ENCODE measurements at places on chromosomes 12 and 14.

DNA sequence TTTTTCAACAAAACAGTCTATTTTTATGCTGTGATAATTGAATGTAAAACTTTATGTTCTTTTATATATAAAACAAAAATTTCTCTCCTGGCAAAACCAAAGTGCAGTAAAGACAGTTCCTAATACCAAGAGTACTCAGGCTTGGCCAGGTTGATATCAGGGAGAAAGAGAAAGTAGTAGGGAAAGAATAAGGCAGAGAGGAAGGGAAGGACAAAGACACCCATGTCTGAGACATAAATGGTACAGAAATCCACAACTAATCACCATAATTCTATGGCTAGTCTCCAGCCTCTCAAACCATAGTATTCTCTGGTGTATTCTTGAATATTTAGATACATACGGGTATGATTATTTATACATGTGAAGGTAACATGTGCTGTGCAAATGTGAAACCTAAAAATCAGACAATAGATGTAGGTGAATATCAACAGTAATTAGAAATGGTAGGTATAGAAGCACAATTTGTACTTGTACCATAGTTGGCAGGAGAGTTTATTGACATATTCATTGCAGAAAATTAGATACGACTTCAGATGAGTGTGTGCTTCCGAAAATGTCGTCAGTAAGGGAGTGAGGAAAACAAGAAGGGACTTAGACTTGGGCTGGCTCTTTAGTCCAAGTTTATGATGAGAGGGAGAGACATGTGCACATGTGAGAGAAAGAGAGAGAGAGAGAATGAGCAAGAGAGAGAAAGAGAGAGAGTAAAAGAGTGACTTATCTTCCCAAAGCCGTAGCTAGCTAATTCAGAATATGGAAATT is 230.8 kb upstream of the NPAS3 start:
- DNase-seq = no peak

- DNase-seq = no peak
Measured at GRCh38 chr12:131011165-131012079, 57.7 kb downstream of the ADGRD1 start.

DNA sequence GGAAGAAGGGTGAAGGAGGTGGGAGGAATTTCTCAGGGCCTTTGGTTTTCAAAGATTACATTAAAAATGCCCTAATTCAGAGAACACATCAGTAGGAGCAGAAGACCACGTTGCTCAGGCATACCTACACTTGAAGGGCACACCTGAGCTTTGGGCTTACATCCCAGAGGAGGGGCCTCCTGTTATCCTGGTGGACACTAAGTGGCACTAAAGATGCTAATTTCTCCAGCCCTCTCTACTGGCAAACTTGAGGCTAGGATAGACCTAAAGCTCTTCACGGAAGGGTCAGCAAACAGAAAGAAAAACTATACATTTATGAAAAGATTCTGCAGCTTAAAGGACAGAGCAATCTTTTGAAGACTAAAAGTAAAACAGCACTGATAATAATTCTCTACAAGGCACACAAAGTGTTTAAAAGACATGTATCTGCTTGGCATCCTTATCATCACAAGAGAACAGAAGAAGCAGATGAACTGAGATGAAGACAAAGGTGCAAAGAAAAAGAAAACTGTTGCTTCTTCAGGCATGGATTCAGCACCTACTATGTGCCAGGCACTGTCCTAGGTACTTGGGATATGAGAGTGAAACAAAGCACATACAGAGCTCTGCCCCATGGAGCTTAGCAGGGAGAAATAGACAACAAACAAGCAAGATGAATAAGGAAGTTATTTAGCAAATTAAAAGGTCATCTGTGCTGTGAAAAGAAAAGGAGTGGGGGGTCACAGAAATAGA is 137.5 kb downstream of the NUAK1 start:
- no peak for DNase-seq

- no peak for DNase-seq
Measured at GRCh38 chr14:95536036-95536593, 1.3 kb downstream of the GLRX5 start.

- DNase-seq = no peak
Measured at GRCh38 chr12:3045989-3046388, 31.2 kb upstream of the TSPAN9 start.

- no peak for DNase-seq
Measured at GRCh38 chr14:99668307-99669295, 15.5 kb upstream of the CYP46A1 start.

GRCh38 chr12:68497702-68498101 is 113.0 kb upstream of the RAP1B start:
- no peak for DNase-seq

DNA sequence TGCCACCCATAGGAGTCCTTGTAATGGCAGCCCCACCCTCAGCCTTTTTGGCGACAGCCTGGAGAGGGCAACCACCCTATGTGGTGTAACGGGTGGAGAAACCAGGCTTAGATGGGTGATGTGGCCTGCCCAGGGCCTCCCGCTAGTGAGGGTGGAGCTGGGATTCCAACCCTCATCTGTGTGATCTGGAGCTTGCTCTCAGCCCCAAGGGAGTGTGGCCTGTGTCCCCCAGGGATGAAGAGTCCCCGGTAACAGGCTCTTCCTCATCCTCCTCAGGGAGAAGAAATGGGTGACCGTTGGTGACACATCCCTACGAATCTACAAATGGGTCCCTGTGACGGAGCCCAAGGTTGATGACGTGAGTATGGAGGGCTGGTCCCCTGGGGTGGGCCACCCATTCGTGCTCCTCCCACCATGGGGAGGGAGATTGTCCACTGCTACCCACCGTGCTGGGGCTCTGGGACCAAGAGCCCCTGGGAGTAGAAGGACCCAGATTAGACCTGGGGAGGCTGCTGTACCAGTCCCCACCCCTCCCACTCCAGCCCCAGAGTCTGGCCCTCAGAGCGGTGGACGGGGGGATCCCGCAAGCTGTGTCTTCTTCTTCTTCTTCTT is 8.8 kb downstream of the BCL7A start:
- DNase-seq = no peak

DNA sequence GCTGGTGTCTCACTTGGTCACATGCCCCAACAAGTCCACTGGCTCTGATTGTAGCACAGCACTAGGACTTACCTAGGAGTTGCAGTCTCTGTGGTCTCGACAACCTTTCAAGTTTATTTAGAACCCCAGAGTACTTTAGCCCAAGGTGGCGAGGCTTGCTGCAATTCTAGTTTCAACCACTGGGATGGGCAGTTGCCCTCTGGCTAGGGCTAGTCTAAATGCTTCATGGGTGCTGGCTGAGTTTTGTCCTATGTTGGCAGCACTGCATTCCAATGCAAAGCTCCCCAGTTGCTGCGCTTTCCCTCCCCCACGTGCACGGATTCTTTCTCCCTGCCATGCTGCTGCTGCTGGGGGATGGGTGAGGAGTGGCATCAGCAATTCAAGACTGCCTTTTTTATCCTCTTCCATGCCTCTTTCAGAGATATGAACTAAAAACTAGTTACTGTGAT is 207.9 kb downstream of the SYNE2 start:
- no peak for DNase-seq

DNA sequence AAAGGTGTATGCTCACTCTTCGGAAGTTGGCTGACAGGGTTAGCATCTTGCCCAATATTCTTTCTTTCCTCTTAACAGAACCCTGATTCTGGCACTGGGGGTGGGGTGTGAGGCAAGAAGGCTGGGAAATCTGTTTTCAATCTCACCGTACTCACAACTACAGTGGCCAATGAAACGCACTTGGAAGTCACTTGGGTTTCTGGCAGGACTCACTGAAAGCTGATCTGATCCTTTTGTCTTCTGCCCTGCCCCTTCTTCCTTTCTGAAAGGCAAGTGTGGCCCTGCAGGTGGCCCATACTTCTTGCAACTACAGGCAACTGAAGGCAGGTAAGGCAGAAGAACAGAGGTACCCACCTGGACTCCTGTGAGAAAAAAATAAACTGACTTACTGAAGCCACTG is 106.9 kb downstream of the STXBP6 start:
- no peak for DNase-seq

DNA sequence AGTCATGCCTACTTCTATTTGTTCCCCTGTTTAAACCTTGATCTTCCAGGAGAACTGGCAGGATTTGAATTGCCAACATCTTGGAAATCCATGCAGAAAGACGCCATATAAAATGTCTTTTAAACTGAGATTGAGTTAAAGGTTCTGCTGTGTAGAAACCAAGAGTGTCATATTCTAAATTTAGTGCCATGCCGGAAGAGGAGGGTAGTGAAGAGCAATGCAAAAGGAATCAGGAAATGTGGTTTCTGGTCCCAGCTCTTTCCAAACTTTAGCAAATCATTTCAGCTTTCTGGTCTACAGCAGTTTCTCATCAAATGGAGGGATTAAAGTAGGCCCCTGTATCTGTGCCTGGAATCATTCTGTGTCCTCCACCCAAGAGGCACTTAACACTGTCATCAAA is 85.7 kb downstream of the BTG1 start:
- DNase-seq = no peak

DNA sequence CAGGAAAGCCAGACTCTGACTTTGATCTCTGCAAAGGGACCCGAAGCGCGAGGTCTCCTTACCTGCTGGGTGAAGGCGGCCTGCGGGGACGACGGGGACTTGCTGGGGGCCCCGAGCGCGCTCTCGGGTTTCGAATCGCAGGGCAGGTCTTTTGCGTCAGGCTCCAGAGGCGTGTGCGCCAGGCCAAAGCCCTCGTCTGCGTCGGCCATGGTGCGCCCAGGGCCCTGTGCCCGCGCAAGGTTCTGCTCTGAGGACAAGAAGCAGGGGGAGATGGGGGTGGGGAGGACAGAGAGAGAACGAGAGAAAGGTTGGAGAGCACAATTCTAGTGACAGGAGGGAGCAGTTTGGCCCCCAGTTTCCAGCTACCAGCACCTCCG is 2.3 kb downstream of the TBX5 start:
- DNase-seq = no peak

Measured in stimulated activated CD4-positive, alpha-beta T cell treated with anti-CD3 and anti-CD28 coated beads, Interleukin-1b, Interleukin-23, amount 100 ng/mL, for 1 hour (primary cell).